Hypothalamus (tissue), 51 donors: ENCODE measurements at places on chromosomes 4 and X.

GRCh38 chr4:43047058-43047457 lies 154.5 kb downstream of the GRXCR1 start:
- DNase-seq: no peak

DNA sequence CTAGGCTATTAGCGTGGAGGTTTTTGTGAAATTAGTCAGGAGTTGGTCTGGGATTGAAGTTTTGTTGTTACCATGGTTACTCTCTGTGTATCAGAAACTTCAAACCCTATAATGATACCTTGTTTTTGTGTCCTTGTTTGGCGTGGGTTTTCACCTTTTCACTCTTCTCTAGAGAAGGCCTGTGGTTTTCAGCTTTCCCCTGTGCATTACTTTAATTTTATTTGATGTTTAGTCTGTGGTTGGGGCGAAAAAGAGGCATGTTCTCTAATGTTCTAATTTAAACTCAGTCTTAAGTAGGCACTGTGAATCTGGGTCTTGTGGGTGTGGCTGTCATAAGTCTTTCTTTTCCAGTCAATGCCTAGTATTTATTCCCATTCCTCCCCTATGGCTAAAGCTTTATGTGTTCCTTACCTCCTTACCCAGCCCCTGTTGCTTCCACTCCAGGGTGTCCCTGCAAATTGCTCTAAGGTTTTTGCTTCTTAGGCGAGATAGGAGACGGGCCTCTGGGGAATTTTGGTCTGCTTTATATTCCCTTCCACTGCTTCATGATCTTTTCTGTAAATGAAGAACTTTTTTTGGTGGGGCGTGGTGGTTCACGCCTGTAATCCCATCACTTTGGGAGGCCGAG lies 326.3 kb upstream of the ZCCHC13 start:
- no peak for DNase-seq

DNA sequence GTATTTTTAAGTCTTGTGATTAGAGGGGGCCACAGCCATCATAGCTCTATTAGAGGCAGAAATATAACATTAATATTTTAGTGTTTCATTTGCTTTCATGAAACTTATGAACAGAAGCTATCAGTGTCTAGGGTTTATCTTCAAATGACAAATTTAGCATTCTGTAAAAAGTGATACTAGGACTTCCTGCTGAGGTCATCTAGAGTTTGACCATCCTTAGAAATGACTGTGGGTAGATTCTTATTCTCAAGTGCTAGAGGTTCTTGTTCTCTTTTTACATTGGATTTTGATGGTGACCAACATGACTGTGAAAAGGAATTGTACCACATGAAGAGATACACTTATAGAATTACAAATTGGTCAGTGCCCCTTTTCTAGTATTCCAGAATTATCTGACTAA lies 568.6 kb downstream of the RPA4 start:
- DNase-seq: no peak

GRCh38 chr4:73718375-73719373 lies 21.7 kb upstream of the CXCL8 start:
- no peak for DNase-seq

GRCh38 chr4:114137984-114138383 lies 158.5 kb upstream of the ARSJ start:
- no peak for DNase-seq

DNA sequence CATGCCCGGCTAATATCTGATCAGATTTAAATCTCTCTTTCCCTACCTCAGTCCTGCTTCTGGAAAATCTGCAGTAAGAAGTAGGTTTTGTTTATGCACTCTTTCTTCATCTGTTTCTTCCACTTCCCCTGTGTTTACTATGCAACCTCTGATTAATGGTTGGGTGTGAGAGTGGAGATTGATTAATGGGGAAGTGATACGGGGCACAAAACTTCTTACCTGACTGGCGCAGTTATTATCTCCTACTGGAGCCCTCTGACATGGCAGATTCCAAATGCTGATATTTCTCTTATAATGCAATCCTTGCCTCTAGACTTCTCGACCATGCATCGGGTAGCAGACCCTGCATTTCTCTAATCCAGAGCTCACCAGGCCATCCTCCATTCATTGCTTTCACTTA lies 60.2 kb upstream of the HPGD start:
- DNase-seq: no peak

DNA sequence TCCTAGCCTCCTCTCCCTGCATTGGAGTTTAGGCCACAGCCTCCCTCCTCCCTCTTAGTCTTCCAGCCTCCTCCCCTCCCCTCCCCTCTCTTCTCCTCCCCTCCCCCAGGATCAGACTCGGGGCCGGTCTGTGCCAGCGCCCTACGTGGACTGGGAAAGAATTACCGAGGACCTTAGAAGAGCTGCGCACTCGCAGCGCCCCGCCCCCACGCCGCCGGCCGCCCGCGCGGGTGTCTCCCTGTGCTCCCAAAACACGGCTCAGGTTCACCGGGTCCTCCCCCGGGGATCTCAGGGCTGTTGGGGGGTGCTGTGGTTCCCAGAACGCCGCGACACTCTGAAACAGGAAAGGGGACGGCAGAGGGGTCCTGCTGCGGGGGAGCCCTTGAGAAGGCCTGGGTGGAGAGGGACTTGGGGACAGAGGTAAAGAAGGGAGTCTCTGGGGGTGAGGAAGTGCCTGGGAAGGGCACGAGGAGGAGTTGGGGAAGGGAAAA lies 122.3 kb upstream of the TBL1X start:
- peak; percentile 48 for DNase-seq

DNA sequence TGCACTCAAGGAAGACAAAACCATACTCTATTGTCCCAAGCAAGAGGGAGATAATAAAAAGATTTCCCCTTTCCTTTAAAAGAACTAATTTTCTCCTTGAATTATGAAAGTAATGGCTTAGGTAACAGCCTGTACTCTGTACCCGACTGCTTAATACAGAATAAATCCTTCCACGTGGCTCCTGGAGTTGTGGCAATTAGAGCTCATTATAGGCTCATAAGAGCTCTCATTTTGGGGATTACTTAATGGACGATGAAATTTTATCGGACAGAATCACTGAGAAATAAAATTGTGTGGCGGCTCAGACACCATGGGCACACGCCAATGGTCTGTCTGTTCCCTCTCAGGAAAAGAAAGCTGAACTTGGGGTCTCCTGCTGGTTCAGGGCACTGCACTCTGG lies 2.8 kb upstream of the GSX2 start:
- DNase-seq: no peak

DNA sequence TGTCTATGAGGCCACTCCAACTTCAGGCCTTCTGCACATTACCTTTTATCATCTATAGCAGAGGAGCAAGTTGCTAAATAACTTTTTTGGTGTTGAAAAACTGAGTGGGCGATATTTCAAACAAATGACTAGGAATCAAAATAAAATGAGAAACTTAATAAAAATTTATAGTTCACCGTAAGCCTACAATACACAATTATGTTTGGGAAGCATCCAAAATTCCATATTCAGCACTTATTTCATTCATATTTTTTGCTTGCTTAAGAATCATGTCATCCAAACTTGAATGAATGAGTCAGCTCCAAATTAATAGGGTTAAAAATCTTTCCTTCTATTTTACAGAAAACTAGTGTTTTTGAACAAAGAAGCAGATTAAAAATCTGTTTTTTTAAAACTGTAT lies 119.1 kb downstream of the SH3RF1 start:
- DNase-seq: no peak

DNA sequence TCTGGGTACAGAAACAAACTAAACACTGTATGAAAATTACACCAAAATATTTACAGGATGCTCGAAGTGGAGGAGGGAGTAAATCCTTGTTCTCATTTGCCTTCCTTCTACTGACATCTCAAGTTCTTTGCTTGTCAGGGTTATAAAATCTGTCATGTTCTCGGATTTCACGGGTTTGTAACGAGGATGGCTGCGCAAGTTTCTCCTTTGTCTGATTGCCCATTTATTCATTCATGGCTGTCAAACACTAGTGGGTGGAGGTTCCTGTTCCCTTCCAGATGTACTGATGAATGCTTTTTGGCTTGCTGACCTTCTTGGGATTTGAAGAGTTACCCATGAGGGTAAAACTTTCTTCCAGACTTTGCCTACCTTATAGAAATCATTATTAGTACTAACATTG lies 206.9 kb downstream of the SPCS3 start:
- DNase-seq: no peak

DNA sequence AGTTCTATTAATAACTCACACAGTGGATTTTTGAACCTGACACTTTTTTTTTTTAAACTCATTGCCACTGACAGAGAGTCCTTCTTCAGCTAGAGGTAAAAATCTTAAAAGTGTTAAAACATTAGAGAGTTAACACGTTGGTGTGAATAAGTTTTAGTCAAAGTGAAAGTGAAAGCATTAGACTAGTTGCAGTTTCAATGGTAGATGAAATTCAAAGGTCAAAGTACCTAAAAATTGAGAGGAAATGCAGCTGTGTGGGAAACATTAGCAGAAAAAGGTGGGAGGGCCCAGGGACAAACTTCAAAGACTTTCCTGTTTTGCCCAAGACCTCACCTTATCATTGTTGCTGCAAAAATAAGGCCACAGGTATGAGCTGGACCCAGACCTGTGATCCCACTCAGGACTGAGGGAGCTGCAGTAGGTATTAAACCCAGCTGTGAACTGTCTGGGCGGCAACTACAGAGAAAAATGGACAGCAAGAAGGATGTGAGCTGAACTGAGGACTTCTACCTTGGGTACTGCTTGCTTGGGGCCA lies 17.6 kb upstream of the GABRA4 start:
- DNase-seq: no peak

DNA sequence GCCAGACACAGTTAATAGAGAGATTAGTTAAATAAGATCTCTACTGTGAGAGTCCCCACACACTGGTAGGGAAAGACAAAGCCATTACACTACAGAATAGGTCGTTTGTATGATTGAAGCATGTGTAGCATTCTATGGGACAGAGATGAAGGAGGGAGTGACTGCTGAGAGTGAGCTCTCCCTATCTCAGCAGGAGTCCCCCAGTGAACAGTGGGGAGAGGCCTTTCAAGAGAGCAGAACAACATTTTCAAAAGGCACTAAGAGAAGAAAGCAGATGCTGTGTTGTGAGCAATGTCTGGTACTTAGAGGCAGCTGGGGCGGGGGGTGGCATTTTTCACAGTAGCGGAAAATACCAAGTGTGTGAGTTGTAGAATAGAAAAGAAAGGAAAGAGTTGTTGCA lies 413.6 kb downstream of the AFF2 start:
- DNase-seq: no peak

GRCh38 chr4:55517526-55518229 lies 29.0 kb downstream of the CLOCK start:
- DNase-seq: no peak
